Cardiac septum (tissue), 1 donor: ENCODE measurements at places on chromosomes 12 and 14. TPM values are rescaled to one million over a fixed set of nuclear protein-coding genes. Genes with fewer than 3 reads are reported as not detected.

TAS2R19 gene
- total RNA-seq, result 1.5 TPM

B4GALNT1 gene
- 11.1 TPM for total RNA-seq

SERPINA12 gene
- not detected for total RNA-seq

SPIC gene
- not detected for total RNA-seq

TTC6 gene
- total RNA-seq, result 0.13 TPM

HVCN1 gene
- 3.5 TPM for total RNA-seq

CD69 gene
- 0.24 TPM for total RNA-seq

HRK gene
- 0.59 TPM for total RNA-seq

PPP1CC gene
- 102 TPM for total RNA-seq

IRF9 gene
- total RNA-seq, result 44.8 TPM

ANKLE2 gene
- 31.4 TPM for total RNA-seq

PMEL gene
- 0.75 TPM for total RNA-seq

IL22 gene
- total RNA-seq, result not detected

REP15 gene
- 3.6 TPM for total RNA-seq

DDX11 gene
- total RNA-seq, result 3.4 TPM
